ENCODE measurements at places on chromosomes 7 and 10. TPM values are rescaled to one million over a fixed set of nuclear protein-coding genes. Genes with fewer than 3 reads are reported as not detected.

DNA sequence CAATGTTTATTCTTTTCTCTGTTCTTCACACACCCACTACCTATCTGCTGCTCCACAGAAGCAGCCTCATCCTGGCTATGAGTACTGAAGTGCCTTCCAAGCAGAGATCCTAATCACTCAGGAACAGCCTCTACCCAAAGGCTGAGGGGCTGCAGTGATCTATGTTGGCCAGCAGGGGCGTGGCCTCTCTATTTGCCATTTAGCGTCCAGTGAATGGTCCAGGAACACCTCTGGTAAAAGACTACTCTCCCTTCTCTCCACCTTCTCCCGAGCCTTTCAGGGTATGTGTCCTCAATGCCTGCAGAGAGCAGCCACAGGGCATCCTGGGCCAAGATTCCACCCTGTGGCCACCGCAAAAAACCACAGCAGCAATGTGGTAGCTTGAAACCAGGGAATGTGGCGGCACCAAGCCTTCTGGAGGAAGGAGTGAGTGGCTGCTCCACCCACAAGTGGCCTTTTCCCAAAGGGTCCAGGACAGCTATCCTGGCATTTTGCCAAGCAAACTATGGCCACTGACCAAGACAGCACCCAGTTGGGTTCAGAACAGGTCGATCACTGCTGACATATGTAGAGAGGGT is 70.9 kb downstream of the SYPL1 start:
- no peak for DNase-seq

- no peak for DNase-seq
Observed at GRCh38 chr7:3146571-3147226, 103.0 kb upstream of the CARD11 start.

Gene NEUROG3
- not detected for polyA plus RNA-seq

GRCh38 chr7:94064541-94065191 is 60.5 kb upstream of the BET1 start:
- DNase-seq: no peak

- DNase-seq: no peak
Observed at GRCh38 chr10:501596-501995, 187.9 kb downstream of the DIP2C start.

Gene CXCL12
- 373 TPM for polyA plus RNA-seq

- no peak for DNase-seq
Observed at GRCh38 chr7:41046776-41047175, 656.1 kb downstream of the INHBA start.

GRCh38 chr7:84092207-84092606 is 102.4 kb downstream of the SEMA3A start:
- no peak for DNase-seq

GRCh38 chr10:71218046-71218650 is 5.8 kb downstream of the UNC5B start:
- DNase-seq: no peak

Gene UTF1
- polyA plus RNA-seq: 0.19 TPM

Gene NPC1L1
- polyA plus RNA-seq: 4.3 TPM

Gene LRIT1
- polyA plus RNA-seq: not detected

DNA sequence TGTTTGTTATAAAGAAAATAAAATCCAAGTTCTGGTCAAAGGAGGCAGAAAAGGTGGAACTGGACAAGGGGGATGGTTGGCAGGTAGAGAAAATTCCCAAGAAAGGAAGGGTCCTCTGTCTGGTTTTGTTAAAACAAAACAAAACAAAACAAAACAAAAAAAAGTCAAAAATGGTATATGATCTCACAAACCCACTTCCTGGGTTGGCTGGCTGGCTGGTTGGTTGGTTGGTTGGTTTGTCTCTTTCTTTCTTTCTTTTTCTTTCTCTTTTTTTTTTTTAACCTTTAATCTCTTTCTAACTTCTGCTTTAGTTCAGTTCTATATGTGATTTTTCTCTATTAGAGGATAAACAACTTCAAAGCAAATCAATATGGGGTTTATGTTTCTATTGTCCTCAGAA is 41.1 kb upstream of the CPN1 start:
- DNase-seq: no peak

GRCh38 chr7:130875265-130875741 is 141.3 kb upstream of the KLF14 start:
- peak; percentile 48 for DNase-seq

Gene ANKRD30A
- not detected for polyA plus RNA-seq

GRCh38 chr7:134504660-134505164 is 22.7 kb upstream of the AKR1B10 start:
- DNase-seq: no peak

Gene CUBN
- 254 TPM for polyA plus RNA-seq

DNA sequence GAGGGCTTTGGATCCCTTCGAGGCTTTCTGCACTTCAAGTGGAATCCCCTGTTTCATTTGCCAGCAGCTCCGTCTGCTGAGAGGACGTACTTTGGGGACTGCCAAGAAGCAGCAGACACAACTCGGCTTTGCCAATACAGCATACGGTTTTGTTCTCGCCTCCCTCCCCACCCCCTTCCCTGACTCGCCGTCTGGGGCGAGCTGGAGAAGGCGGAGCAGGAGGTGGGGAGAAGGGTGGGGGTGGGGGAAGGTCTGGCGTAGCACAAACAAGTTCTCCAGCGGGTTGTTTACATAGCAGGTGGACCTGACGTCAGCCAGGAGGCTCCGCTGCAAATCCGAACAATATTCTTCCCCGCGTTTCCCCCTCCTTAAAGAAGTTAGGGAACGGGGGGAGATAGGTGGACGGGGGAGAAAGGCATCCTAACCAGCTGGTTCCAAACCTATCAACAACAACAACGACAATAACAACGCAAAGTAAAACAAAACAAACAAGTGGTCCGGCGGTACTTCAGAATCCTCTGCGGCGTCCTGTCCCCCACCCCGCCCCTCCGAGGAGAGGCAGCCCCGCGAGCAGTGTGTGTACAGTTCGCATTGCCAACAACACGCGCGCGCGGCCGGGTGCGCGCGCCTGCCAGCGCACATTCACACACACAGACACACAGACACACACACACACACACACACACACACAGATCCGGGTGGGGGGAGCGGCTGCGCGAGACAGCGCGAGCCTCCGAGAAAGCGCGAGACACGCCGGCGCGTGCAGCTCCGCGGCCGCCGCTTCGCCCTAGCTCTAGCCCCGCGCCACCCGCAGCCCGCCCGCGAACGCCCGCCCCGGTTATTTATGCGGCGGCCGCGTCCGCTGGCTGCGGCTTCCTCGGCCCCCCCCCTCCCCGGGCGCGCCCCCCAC is 167.0 kb upstream of the PPP1R3A start:
- DNase-seq: peak; percentile 56

Gene NXPH1
- polyA plus RNA-seq: not detected

DNA sequence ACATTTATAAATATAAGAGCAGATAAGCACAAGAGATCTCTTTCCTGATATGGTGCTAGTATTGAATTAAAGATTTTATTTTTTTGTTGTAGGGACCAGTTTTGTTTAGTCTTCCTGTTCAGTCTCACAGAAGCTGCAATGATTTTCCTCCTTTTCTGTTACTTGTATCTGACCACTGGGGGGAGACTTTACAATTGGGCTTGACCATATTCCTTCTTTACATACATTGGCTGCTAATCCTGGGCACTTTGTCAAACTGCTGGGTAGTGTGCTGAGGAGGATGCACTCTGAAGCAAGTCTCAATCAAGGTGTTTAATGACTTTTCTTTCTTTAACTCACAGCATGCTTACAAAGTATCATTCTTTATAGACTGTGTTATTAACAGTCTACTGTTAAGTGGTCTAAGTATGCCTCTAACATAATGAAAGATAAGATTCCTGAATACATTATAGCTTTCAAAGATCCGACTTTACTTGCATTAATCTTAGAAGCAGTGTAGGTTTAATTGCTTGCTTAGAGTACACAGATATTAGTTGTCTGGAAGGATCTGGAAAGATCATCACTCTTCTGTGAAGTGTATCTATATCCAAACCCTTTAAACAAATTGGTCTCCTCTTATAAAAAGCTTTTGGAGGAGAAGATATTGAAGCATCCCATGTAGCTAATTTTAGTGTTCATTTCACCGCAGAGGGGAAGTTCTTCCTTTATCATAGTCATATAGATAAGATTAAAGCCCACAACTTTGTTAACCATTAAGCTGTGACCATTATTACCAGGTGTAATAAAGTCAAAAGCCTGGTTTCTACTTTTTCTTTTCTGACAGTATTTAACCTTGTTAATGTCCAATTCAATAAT is 3.1 kb downstream of the PALS2 start:
- DNase-seq: peak; percentile 39

Gene SSBP1
- polyA plus RNA-seq: 133 TPM

- no peak for DNase-seq
Observed at GRCh38 chr7:50502947-50503346, 52.8 kb upstream of the FIGNL1 start.

DNA sequence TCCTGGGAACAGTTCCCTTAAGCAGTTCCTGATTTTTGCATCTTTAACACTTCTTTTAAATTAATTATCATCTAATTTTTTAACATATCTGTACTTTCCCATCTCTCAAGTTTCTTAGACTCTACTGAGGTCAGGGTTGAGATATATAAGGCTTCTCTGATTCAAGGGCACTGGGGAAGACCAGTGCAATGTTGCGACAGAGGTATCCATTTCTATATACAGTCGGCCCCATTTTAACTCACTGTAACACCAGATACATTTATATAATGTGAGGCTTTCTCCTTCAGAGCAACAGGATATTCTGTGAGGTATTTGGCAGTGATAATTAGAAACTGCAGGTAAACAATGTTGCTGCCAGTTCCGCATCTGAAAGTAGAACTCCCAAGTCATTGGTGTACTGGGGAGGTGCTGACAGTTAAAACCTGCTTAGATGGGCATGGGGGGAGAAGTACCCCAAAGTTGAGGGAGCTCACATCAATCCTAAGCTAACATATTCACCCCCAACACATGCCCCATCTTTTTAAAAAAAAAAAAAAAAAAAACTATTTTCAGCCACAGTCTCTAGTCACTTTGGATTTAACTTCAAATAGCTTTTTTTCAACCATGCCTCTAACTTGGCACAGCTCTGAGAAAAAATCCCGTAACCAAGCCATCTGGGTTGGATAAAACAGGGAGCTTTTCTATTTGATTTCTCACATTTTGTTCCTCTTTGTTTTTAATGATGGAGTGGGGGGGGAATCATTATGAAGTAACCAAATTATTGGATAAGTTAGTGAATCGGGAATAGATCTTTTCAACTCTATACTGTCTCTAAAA is 62.9 kb downstream of the REEP3 start:
- DNase-seq: no peak

GRCh38 chr10:14397066-14397465 is 66.3 kb upstream of the FRMD4A start:
- no peak for DNase-seq

GRCh38 chr7:44920119-44920518 is 34.8 kb upstream of the PURB start:
- DNase-seq: no peak

DNA sequence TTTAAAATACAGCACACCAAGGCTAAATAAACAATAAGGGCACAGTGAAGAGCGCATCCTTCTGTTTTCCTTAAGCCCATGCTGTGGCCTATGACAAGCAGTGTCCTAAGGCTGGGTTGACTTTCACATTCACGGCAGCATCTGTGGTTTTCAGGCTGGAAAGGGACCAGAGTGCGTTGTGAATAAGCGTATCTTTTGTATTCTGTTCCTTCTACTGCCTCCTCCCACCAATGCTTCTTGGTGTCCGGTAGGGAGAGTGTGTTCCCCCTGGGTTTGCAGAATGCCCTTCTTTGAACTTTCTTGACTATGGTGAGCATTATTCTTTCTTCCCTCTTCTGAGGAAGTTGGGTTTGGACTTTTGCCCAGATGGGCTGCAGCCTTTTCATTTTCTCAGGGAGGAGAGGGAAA is 73.6 kb downstream of the ABCA13 start:
- no peak for DNase-seq

DNA sequence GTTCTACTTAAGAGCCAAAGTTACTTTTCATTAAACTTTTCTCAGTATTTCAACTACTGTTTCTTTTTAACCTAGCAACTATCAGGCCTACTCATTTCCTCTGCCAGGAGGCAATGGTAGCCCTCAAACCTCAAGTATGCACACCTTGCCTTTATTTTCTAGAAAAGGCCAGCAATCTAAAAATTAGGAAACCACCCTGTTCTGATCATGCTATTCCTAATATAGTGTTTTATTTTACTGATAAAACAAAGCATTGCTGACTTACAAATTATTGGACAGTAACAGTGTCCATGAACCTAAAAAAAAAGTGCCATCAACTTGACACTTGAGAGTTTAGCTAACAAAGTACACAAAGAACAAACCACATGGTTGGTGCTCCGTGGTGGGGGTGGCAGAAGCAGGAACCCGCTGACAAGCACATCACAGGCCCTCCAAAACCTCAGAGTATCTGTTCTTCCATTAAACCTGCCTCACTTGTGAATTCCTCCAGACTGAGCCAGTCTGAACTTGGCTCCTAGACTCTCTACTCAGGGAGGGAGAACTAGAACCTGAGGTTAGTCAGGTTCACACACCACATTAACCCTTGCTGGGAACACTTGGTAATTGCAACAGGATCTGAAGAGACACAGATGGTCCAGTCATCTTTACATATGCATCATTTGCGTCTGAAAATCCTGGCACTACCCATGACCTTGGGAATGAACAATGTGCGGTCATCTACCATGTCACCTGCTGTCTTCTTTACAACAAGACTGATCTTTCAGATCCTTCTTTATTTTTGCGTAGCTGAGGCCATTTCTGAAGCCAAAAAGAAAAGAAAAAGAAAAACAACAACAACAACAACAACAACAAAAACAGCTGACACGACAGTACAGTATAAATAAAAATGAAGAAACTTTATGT is 31.9 kb downstream of the PIP4K2A start:
- DNase-seq: no peak

GRCh38 chr10:92691591-92692079 is 1.9 kb downstream of the HHEX start:
- DNase-seq: no peak

Gene BLNK
- polyA plus RNA-seq: 59.3 TPM

GRCh38 chr10:60742512-60742911 is 35.8 kb upstream of the CDK1 start:
- no peak for DNase-seq

DNA sequence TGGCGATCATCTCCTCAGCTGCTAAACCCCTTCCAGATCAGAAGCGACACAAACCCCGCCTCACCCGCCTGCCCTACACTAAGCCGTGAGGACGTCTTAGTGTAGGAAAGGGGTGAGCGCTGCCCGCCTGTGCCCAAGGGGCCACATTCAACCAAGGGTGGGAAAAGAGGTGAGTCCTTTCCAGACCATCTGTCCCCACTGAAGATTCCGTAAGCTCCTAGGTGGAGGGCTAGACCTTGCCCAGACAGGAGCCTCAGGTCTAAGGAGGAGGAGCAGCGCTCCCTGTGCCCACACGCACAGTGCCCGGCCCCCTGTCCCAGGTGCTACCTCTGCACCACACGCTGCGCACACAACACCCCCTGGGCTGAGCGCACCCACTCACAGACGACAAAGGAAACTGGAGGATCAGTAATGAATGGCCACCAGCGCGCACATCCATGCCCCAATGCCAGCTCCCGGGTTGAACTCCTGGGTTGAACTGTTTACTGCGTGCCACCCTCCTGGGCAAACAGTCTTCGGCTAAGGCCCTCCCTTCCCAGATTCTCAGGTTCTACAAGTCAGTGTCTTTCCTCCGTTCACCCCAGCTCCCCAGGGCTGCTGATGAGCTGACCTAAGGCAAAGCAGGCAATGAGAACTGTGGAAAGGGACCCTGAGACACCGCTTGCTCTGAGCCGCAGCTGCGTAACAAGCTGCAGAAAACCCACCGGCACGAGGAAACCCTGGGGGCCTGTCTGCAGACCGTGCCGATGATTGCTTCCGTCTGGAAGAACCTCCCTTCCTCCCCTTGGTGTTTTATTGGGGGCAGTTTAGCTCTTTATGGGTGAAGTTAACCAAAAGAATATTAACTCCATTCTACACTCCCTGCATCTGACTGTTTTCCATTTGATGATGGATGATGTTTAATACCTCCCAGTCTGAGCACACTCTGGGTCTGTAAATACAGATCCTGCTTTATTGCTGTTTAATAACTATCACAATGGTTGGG is 185.9 kb downstream of the MAD1L1 start:
- DNase-seq: no peak

Gene PDCD4
- polyA plus RNA-seq: 186 TPM
